CD4-positive, alpha-beta T cell (primary cell): ENCODE measurements at places on chromosomes 1 and 21. TPM values are rescaled to one million over a fixed set of nuclear protein-coding genes. Genes with fewer than 3 reads are reported as not detected.

DNA sequence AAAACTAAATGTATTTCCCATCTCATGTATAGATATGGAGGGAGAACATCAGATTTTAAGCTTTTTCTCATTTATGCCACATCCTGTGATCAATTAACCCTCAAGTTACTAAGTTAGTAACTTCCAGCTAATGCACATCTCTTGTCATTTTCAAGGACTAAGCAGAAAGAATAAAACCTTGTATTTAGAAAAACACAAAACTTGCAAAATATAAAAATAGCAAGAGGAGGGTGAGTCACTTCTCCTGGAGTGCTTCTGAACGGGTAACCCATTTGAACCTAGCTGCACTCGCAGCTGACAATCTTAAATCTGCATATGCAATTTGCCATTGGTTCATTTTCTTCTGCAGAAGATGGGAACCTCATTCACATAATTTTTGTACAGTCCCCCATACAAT is 500.5 kb downstream of the SETD4 start:
- no peaks in the 10 kb centered on the region for H3K4me1 ChIP-seq
- no peak overlapping the region for H3K4me3 ChIP-seq
- no peaks in the 10 kb centered on the region for H3K36me3 ChIP-seq
- DNase-seq: no peak

DNA sequence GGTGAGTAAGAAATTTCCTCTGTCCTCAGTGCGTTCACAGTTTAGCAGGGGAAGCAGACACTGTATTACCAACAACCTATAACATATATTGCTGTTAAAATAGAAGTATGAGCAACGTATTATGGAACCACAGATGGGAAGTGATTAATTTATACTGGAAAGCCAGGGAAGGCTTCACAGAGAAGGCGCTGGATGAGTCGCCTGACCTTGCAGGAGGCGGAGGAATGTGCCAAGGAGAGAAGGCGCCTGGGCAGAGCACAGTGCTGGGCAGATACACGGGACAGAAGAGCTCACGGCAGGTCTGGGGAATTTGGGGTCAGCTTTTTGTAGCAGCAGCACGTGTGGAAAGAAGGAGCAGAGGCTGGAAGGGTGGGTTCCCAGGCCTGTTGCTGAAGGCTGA is 116.3 kb downstream of the DHRS3 start:
- no peaks in the 10 kb centered on the region for H3K4me1 ChIP-seq
- no peak for DNase-seq
- H3K27me3 ChIP-seq: no peaks in the 10 kb centered on the region
- H3K4me3 ChIP-seq: no peak overlapping the region
- peaks cover 55% of the 10 kb centered on the region for H3K36me3 ChIP-seq

The VSIG8 gene
- not detected for total RNA-seq

DNA sequence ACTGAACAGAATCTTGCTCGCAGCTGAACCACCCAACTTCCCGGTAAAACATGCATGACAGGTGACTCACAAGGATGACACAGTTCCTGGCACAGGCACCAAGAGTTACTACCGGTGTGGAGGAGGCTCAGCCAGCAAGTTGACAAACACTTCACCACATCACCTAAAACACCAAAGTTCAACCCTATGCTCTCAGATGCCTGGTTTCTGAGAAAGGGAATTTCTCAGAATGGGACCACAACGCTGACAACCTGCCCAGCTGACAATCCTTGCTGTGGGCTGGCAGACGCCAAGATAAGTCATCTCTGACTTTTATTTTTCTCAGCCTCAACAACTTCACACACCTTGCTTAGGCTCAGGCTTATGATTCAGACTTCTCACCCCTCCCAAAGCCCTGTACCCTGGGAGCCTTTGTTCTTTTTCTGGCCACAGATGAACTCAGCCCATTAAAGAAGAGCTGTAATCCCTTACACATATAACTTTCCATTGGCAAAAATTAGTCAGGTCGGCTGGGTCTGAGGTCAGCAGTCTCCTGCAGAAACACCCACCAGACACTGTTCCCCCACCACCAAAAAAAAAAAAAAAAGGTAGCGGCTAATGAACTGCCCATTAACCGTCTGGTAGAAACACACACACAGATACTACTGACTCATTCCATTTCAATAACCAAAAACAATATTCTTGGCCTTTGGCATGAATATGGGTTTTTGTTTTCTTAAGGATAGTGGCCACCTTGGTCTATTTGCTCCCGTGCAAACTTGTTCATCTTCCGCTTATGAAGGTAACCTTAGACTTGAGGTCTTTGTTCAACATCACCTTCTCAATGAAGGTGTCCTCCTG is 10.8 kb upstream of the TIAM1 start:
- no peaks in the 10 kb centered on the region for H3K27me3 ChIP-seq
- H3K27ac ChIP-seq: no peak overlapping the region

The SHISA4 gene
- not detected for total RNA-seq

- no peak overlapping the region for H3K4me3 ChIP-seq
- H3K27ac ChIP-seq: no peak overlapping the region
- no peaks in the 10 kb centered on the region for H3K4me1 ChIP-seq
- no peaks in the 10 kb centered on the region for H3K27me3 ChIP-seq
Observed at GRCh38 chr1:92822879-92823278, 9.0 kb upstream of the RPL5 start.
